ENCODE measurements at places on chromosomes 11 and 22.

- DNase-seq: peak; percentile 59
These were observed 482 bp downstream of the DDX17 start for GRCh38 chr22:38505541-38506117.

DNA sequence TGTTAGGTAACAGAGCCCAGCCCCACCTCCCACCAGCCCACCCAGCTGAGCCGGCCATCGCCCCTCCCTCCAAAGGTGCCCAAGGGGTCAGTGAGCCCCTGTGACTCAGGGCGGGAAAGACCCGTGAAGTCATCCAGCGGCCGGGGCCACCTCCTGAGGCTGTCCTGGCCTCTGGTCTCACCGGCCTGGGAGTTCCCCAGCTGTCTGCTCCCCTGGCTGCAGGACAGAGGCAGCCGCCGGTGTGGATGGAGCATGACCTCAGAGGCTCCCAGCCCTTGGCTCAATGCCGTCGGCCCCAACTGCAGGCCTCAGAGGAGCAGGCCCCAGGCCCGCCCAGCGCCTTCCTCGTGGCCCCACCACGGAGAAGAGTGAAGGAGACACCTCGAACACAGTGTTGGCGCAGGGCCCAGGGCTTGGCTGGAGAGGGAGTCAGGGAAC lies 28.7 kb downstream of the RPL3 start:
- no peak for DNase-seq

- DNase-seq: no peak
These were observed 121.4 kb upstream of the ANO1 start for GRCh38 chr11:69956669-69957190.

- no peak for DNase-seq
These were observed 20.2 kb downstream of the BLID start for GRCh38 chr11:122095681-122096262.

- DNase-seq: no peak
These were observed 10.4 kb downstream of the PISD start for GRCh38 chr22:31651664-31652063.

All from stimulated activated CD4-positive, alpha-beta T cell treated with anti-CD3 and anti-CD28 coated beads, TNF-alpha, amount 100 ng/mL, for 4 hours (primary cell).